ENCODE measurements at places on chromosomes 2 and 18.

DNA sequence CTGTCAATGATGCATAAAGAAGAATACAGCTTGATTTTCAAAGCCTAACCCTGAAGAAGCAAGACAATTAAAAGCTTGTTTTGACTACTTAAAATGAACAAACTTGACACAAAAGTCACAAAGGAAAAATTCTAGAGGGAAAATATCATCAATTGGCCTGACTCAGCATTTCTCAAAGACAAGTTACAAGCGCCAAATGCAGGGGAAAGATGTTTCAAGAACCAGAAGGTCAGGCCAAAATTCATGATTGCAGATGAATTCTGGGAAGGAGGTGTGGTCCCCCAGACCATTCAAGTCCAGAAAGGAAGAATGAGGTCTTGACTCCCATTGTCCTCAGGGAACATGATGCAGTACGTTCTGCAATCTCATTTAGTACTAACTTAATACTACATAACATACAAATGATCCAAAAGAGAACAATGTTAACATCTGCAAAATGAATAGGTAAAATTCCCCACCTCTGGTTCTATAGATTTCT lies 64.5 kb downstream of the FAM210A start:
- DNase-seq, result no peak

DNA sequence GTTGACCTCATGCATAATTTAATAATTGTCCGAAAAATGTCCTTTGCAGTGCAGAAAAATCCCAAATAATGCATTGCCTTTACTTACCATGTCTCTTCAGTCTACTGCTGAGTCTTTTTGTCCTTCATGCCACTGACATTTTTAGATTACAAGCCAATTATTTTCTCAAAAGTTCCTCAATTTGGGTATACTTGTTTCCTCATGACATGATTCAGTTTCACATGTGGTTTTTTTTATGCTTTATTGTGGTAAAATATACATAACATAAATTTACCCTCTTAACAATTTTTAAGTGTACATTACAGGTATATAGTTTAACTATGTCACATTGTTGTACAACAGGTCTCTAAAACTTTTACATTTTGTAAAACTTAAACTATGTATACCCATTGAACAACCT lies 81.0 kb downstream of the EPC2 start:
- DNase-seq, result no peak

DNA sequence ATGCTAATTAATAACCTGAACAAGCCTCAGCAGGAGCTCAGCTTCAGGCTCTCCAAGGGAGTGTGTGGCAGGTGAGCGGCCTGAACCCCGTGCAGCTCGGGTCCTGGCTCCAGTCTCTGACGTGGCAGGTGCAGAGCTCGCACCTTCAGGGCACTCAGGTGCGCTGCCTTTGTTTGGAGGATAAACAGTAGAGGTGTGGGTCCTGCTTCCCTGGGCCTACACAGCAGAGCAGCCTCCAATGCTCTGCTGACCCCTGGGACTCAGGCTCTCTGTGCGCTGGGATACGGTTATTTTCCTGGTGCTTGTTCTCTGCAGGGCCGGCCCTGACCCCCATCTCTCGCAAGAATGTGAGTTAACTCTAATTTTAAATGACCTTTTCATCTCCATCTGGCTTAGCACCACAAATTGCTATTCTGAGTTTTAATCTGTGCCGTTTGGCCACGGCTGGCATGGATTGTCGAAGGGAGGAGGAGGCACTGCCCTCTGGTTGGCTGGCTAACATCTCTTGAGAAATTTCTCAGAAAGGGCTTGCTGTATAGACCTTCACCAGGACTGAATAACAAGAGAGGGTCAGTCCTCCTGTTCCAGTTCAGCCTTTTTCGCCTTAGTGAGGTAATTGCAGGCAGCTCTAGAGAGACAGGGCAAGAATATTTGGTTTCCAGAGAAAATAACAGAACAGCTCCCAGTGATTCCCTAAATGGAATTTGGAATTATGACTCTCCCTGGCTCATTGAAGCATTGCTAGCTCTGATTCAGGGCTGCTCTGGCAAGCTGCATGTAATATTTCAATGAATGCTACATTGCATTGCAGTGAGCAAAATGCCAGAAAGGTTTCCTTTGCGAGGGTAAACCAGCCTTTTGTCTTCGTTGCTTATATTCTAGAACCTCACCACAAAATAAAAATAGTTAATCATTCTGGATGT lies 161.8 kb downstream of the DCDC2C start:
- DNase-seq, result no peak

- DNase-seq, result no peak
Measured at GRCh38 chr2:5959836-5960820, 267.9 kb downstream of the SOX11 start.

GRCh38 chr2:102622646-102623045 lies 3.3 kb downstream of the SLC9A2 start:
- no peak for DNase-seq
